ENCODE measurements at places on chromosomes 5 and 9.

DNA sequence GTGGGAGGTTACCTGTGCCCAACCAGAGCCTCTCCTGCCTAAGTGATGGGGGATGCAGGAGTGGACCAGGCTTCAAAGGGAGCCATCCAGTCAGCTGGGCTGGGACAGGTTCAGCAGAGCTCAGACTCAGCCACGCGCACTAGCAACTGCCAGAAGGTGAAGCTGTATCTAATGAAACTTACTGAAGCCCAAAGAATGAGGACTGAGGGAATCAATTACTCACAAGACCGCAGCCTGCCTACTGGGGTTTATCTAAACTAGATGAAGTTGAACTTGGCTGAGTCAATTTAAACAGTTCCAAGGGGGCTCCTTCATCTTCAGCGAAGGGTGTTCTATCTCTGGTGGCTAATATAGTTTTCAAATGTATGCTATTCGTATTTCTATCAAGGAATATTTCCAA, 11.4 kb downstream of the HAND1 start:
- DNase-seq, result no peak

- no peak for DNase-seq
Measured at GRCh38 chr5:119470105-119470763, 17.9 kb downstream of the HSD17B4 start.

GRCh38 chr9:133135146-133135745, 14.2 kb upstream of the RALGDS start:
- peak; percentile 48 for DNase-seq

GRCh38 chr5:91030521-91031401, 352.4 kb downstream of the ARRDC3 start:
- DNase-seq, result no peak

DNA sequence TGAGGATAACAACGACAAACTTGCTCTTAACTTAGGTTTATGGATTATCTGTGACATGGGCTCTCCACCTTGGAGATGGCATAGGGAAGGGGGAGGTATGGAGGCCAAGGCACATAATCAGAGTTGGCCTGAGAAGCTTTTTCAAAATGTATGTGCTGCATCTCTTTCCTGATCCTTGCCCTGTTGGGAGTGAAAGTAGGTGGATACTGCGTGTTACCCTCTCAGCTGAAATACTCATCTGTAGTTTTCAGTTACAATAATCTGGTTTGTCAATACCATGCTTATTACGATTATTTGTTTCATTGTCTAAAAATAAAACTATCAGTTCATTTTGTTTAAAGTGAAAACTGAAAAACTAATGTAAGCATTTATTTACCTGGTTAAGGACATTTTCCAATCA, 86.7 kb downstream of the SLC44A1 start:
- DNase-seq, result no peak

GRCh38 chr9:112301420-112301819, 32.0 kb downstream of the PTBP3 start:
- DNase-seq, result no peak

DNA sequence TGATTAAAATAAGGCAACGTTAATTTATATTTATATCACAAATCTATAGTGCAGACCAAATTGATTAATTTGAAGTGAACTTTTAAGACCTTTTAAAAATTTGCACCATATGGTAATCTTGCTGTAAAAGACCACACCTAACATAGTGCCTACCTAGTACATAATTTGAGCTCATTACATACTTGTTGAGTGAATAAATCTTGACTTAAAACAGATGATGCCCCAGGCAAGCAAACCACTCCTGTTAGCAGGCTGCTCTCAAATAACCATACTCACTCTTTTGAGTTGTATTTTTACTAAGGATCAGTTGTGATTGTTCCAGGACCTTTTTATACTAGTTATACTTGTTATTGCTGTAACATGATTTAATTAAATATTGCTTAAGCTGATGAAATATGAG, 27.2 kb downstream of the CMYA5 start:
- no peak for DNase-seq

GRCh38 chr5:113221294-113222176, 213.3 kb downstream of the TSSK1B start:
- no peak for DNase-seq

- DNase-seq, result no peak
Measured at GRCh38 chr5:111697881-111698757, 58.9 kb downstream of the NREP start.

DNA sequence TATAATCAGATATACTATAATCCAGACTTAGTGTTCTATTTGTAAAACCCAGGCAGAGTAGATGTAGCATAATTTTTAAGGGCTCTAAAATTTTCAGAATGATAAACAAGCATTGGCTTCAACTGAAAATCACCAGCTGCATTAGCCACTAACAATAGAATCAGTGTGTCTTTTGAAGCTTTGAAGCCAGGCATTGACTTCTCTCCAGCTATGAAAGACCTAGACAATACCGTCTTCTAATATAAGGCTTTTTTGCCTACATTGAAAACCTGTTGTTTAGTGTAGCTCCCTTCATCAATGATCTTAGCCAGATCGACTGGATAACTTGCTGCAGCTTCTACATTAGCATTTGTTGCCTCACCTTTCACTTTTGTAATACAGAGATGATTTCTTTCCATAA, 1877.3 kb upstream of the ACO1 start:
- DNase-seq, result no peak

DNA sequence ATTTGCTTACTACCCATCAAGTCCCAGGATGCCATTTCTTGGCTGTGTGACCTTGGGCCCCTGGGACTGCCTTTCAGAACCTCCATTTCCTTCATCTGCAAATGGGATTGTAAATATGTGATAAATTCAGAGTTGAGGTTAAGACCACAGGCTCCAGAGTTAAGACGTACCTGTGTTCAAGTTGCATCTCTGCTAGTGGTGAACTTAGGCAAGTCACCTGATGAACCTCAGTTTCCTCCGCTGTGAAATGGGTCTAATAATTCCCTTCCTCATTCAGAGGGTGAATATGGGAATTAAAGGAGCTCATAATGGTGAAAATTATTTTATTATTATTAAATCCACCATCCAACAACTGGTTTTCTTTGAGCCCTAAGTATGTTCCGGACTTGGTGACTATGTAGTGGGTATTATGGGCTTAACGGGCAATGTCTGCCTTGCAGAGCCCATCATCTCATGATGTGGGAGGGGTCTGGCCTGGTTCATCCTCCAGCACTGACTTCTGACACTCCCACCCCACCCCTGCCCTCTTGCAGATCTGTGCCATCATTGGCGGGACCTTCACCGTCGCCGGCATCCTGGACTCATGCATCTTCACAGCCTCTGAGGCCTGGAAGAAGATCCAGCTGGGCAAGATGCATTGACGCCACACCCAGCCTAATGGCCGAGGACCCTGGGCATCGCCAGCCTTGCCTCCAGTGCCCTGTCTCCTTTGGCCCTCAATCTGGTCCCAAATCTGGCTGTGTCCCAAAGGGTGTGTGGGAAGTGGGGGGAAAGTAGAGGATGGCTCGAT, 8.9 kb upstream of the RPL26L1 start:
- DNase-seq, result no peak

DNA sequence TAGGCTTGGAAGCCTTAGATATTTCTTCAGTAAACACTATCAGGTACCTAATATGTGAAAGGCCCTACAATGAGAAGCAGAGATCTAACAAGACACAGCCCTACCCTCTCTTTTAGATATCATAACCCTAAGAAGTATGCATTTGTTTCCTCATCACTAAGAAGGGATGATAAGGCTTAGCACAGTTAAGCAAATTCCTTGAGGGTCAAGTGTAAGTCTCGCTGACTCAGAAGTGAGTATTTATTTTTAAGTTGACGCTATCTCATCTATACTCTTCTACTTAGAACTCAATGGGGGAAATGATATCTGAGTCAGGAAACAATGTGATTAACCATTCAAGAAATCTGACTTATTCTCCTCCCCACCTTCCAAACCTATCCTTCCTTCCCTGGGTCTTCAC, 149.7 kb downstream of the ESM1 start:
- DNase-seq, result no peak

- DNase-seq, result no peak
Measured at GRCh38 chr5:149410721-149411432, 31.8 kb upstream of the IL17B start.

DNA sequence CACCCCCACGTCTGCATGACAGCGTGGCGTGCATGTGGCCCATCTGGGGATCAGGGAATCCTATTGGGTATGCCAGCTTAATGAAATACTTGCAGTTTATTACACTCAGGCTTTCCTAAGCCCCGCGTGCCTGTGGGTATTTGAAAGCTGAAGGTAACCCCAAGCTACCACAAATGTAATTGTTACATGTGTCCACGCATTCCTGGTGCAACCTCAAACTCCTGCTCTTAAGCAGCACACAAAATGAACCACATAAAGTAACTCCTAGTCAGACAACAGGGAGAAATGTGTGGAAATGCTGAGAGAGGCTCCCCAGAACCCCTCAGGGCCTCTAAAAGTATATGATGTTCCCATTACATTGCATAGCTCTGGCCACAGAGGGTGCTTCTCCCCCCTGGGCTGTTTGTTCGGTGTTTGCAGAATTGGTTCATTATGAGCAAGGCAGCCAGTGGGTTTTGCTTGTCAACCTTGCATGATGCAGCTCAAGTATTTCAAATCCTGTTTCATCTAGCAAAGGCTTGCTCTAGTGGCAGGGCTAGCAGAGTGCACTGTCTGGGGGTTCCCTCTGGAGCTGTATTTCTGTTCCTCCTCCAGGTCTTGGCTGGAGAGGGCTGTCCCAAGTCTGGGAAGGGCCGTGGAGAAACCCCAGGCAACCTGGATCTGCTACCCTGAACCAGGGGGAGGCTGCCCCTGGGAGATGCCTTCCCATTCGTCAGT, 1.8 kb upstream of the DCANP1 start:
- DNase-seq, result no peak

- DNase-seq, result no peak
Measured at GRCh38 chr5:36741128-36741527, 134.7 kb downstream of the SLC1A3 start.

- DNase-seq, result no peak
Measured at GRCh38 chr9:94952565-94953373, 226.3 kb downstream of the AOPEP start.

DNA sequence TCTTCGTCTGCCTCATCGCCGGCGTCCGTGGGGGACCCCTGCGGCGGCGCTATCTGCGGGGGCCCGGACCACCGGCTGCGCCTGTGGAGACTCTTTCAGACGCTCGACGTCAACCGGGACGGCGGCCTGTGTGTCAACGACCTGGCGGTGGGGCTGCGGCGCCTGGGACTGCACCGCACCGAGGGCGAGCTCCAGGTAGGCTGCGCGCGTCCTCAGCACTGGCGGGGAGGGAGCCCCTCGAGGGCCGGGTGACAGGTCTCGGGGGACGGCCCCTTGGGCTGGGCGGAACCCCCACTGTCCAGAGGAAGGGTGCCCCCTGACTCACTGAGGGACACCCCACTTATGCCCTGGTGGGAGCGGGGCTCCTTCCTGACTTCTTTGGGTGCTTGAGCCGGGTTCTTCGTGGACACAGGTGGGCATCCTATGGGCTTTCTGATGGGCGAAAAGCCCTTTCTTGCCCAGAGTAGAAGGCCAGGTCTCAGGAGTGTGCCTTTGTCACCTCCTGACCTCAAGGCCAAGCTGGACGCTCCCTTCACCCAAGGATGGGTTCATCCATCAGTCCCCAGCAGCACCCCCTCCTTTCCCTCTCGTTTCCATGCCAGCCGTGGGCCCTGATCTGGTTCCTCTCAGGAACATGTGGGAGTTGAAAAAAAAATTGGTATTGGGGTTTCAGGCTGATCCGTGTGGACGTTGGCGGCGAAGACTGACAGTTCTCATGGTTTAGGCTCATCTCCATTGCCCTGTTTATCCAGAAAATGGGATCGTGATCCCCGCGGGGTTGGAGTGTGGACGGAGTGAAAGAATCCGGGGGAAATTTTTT, 564 bp downstream of the SLC25A25 start:
- DNase-seq, result no peak

DNA sequence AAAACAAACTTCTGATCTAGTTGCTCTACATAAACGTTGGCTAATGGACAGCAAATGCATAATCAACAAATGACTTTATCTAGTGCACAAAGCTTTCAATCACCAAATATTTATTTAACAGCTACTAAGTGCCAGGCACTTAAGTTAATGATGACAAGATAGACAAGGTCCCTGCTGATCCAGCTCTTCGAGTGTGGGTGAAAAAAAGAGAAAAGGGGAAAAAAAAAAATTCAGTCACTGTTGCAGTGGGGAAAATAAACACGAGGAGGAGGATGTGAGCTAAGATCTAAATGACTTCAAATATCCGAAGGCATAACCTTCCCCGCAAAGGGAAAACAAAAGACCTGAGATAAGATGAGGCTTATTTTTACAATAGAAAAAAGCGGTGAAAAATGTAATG, 9.6 kb downstream of the PSIP1 start:
- DNase-seq, result peak; percentile 13

GRCh38 chr5:75524071-75524470, 12.4 kb downstream of the POLK start:
- no peak for DNase-seq

DNA sequence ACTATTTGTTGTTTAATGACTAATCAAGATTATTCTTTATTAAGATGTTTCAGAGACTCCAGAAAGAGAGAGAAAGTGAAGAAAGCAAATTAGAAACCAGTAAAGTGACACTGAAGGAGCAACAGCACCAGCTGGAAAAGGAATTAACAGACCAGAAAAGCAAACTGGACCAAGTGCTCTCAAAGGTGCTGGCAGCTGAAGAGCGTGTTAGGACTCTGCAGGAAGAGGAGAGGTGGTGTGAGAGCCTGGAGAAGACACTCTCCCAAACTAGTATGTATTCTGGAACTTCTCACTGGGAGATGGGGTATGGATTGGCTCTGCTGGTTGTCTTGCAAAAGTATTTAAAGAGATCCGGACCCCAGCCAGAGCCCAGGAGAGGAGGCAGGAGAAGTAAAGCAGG, 33.6 kb downstream of the RAB14 start:
- DNase-seq, result no peak

DNA sequence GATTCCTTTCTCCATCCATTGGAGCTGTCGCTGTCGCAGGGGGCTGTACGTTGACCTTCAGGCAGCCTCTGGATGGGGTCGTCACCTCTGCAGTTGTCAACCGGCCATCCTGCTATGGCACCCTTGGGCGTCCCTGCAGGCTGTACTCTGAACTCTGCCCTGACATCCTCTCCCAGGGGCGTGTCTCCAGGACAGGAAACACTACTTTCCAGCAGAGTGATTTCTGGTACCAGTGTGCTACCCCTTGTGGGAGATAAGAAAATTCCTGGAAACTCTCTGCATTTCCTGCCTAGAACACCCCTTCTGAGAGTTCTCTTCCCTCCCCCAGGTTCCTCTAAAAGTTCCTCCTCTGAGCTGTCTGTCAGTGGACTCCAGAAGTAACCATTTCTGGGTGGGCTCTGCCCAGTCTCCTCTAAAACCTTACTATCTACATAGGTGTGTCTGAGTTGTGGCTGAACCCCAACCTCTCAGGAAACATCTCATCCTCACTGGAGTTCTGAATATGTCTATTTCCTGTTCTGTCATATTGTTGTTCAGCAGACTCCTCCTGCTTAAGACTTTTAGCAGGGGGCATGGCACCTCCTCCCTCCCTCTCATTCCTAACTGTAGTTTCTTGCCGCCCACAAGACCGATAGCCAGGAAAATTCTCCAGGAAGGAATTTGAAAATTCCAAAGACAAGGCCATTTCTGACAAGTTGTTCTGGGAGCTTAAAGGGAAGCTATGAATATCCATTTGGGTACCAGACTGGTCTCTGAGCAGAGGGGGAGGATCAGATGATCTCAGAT, 145.3 kb upstream of the RASEF start:
- DNase-seq, result no peak

- peak; percentile 61 for DNase-seq
Measured at GRCh38 chr9:27276193-27277030, 20.5 kb downstream of the EQTN start.

Data from NCI-H2029 treated with DMSO at 0.1 percent for 48 hours (cell line).